NCI-H2029 treated with DMSO at 0.1 percent for 48 hours (cell line): ENCODE measurements at places on chromosomes 6 and 20.

DNA sequence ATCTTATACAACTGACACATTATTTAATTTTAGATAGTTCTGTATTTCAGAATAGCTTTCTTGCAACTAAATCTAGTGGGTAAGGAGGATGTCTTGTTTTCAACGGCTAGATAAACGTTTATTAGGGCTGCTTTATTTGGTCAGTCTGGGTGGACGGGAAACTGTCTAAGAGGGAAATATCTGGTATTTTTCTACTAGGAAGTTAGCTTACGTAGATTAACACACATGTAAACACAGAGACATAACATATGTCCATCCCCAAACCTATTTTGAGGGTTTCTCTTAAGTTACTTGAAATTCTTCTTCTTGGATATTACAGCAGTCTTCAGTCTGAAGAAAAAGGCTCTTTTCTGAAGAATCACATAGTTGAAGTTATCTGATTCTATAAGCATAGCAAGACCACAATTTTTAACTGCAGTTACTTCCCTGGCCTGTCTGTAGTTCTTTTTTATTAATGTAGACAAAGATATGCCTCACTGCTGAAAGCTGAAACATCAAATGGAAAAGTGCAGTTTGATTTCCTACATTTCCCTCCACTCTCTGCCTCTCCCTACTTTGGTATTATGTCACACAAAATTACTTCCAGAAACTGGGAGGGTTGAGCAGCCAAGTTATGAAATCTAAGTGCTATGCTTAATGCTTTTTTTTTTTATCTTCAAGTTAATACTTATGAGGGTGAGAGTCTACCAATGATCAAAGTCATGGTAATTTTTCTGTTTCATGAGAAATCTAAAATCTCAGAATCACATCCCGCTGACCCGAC, 37.4 kb downstream of the PLAGL1 start:
- DNase-seq: no peak

- no peak for DNase-seq
Observed at GRCh38 chr20:42110301-42110700, 492.1 kb upstream of the CHD6 start.

DNA sequence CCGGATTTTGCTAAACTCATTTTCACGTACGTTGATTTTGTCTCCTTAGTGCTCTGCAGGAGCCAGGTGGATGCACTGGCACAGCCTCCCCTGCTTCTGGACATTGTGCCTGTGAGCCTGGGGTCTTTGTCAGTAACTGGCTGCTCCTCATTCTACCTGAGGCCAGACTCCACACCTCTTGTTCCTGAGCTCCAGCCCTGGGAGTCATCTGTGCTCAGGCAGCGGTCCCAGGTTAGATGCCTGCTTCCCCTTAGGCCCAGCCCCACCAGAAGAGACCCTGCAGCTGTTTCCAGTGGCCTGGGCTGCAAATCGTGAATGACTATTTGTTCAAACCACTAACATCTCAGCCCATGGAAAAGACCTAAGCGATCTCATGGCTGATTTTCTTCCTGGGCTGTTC, 129.1 kb downstream of the ERMARD start:
- no peak for DNase-seq

DNA sequence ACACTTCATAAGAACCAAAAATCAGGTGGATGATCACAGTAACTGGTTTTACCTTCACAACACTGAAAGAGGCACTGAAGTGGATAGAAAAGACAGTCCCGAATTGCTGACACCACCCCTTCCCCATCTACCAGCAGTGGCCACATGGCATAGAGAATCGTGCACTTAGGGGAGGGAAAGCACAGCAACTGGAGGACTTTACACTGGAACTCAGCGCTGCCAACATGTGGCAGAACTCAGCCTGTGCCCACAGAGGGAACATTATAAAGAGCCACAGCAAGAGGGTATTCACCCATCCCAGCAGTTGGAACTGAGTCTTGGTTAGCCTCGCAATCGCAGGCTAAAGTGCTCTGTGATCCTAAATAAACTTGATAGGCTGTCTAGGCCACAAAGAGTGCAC, 6.5 kb upstream of the KIAA1586 start:
- no peak for DNase-seq

DNA sequence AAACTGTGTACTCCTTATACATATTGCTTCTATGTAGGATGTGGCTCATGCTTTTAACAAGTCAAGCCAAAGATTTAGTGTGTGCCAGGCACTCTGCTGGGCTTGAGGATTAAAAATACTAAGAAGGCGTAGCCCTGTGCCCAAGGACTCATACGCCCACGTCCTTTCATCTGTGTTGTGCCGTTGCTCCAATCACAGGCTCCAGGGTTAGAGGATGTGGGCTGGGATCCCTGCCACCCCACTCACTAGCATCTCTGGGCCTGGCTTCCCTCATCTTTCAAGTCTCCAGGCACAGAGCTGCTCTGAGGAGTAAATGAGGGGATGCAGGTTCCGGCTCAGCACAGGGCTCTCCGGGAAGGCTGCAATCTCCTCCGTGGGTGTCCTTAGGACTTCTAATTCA, 214.2 kb downstream of the SYNDIG1 start:
- DNase-seq: no peak

DNA sequence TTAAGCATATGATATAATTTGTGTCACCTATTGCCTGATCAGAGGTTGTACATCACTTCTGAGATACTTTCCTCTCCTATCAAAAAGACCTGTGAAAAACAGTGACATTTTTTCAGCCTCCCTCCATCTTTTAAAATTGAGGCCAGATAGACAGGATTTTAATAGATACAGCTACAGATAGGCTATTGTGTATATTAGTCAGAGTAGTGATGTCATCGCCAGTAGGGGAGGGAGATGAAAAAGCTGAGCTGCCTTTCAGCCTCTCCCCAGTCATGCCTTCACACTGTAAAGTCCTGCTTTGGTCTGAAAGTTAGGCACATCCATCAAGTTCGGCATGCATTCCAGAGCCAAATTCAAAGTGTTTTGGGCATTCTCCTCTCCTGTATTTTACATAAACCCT, 7.9 kb upstream of the PABPC1L start:
- no peak for DNase-seq

GRCh38 chr6:134835993-134836392, 113.9 kb downstream of the ALDH8A1 start:
- no peak for DNase-seq

DNA sequence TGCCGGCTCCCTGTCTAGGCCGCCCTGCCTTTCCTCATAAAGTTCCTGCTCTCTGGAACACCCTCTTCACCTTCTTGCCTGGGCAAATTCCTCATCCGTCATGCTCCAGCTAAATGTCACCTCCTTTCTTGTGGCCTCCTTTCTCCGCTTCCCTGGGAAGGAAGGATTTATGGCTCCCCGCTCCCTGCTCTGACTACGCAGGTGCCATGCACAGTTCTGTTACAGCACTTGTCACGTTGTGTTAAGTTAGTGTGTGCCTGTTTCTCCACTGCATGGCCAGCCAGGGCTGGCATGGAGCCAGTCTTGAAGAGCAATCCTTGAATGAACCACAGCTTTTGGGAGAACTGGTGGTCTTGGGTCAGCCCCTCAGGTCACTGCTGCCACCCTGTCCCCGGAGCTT, 61.7 kb downstream of the CD40 start:
- no peak for DNase-seq

DNA sequence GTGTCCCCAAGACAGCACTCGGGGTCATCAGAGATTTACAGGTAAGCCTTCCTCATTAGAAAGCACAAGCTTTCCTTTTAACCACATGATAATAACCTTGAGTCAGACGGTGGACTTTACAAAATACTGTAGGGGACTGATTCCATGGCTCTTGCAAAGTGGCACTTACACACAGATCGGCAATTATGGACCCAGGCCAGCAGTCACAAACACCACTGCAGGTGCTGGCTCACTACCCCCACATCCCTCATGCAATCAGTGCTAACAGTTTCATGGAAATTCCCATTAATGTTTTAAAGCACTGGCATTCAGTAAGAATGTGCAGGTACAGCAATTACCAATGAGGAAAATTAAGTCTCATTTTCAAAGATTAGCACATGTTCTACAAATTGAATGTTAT, 516.5 kb downstream of the PRKN start:
- DNase-seq: no peak

GRCh38 chr6:121319112-121319553, 15.1 kb downstream of the TBC1D32 start:
- no peak for DNase-seq

GRCh38 chr20:17543531-17544131, 12.5 kb upstream of the BFSP1 start:
- DNase-seq: no peak

DNA sequence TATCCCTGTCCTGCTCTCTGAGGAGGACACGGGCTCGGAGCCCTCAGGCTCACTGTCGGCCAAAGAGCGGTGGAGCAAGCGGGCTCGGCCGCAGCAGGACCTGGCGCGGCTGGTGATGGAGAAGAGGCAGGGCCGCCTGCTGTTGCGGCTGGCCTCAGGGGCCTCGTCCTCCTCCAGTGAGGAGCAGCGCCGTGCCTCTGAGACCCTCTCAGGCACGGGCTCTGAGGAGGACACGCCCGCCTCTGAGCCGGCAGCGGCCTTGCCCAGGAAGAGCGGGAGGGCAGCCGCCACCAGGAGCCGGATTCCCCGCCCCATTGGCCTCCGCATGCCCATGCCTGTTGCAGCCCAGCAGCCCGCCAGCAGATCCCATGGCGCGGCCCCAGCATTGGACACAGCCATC, 14.2 kb upstream of the SLC22A7 start:
- no peak for DNase-seq

- DNase-seq: no peak
Observed at GRCh38 chr6:140124498-140124897, 750.0 kb upstream of the CITED2 start.

- DNase-seq: no peak
Observed at GRCh38 chr6:167570460-167571400, 245.8 kb downstream of the TTLL2 start.

DNA sequence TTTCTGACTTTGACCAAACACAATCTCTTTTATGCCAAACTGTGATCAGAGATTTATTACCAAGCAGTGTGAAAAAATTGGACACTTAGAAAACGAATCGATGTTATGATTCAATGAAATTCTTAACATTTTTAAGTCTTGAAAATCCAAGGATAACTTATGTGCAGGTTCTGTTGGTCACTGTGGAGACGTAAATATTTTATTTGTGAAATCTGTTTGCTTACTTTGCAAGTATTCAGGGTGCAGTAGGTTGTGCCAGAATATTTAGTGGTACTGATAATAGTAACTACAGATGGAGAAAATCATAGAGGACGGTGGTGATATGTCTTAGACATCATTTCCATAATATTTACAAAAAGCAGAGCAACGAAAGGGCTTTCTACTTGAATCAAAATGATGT, 97.3 kb downstream of the BMP2 start:
- DNase-seq: no peak

GRCh38 chr6:127266892-127267645, 405 bp downstream of the RNF146 start:
- peak; percentile 71 for DNase-seq

DNA sequence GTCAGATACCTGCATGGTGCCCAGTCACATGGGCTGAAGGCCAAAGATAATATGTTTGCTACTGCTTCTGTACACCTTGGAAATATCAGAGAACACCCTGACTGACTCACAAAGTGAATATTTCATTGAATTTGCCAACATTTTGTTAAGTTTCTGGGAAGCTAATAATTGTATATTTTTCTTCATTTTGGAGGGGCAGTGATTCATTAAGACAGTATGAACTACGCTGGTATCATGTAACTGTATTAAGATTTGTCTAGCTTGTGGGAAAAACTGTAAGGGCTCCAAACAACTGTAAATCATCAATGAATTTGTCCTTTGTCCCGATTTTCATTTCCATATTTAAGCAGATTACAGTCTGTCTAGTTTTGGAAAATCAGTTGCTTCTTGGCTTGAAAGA, 102.3 kb upstream of the CCN2 start:
- DNase-seq: no peak

DNA sequence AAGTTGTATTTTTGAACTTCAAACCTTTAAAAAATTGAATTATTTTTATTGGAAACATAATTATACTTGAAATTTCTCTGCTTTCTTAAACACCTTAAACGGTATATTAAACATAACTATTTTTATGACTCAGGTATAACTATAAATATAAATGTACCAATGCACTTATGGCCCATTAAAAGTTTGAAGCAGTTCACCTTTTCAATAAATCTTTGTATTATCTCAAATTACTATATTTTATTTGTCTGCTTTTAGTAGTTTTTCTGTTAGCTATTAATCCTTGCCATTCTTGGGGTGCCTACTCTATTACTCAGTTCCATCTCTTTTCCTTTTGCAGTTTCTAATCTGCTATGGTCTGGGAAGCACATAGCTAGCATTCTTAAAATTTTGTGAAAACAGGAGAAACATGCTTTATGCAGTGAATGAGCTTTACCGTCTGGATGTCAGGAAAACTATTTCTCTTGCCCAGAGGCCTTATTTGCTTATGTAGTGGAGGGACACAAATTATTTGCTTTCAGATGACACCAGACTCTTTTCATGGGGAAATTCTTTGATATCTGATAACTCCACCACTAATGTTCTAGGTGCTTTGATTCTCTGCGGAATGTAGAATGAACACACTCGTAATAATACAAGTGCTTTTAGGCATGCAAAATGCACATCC, 378.9 kb upstream of the CITED2 start:
- DNase-seq: no peak
